ENCODE measurements at places on chromosomes 16 and 17. TPM values are rescaled to one million over a fixed set of nuclear protein-coding genes. Genes with fewer than 3 reads are reported as not detected.

CD300E gene
- not detected for total RNA-seq

GFOD2 gene
- 18.3 TPM for total RNA-seq

ABCC12 gene
- not detected for total RNA-seq

DNA sequence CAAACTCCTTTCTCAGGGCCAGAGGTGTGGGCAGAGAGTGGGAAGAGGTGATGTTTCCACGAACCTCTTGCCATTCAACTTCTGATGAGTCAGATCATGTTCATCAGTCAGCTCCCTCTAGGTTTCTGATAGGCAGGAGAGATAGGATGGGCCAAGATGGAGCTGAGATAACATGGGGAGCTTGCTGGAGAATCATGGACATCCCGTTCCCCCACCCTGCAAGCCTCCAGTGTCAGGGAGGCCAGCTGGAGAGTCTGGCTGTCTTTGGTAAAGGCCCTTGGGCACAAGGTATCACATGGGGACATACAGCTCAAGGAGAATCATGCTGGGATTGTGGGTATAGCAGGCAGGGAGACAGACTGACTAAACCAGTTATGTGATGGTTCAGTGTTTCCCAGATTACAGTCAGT lies 136.0 kb upstream of the IRX3 start:
- DNase-seq = no peak

DNA sequence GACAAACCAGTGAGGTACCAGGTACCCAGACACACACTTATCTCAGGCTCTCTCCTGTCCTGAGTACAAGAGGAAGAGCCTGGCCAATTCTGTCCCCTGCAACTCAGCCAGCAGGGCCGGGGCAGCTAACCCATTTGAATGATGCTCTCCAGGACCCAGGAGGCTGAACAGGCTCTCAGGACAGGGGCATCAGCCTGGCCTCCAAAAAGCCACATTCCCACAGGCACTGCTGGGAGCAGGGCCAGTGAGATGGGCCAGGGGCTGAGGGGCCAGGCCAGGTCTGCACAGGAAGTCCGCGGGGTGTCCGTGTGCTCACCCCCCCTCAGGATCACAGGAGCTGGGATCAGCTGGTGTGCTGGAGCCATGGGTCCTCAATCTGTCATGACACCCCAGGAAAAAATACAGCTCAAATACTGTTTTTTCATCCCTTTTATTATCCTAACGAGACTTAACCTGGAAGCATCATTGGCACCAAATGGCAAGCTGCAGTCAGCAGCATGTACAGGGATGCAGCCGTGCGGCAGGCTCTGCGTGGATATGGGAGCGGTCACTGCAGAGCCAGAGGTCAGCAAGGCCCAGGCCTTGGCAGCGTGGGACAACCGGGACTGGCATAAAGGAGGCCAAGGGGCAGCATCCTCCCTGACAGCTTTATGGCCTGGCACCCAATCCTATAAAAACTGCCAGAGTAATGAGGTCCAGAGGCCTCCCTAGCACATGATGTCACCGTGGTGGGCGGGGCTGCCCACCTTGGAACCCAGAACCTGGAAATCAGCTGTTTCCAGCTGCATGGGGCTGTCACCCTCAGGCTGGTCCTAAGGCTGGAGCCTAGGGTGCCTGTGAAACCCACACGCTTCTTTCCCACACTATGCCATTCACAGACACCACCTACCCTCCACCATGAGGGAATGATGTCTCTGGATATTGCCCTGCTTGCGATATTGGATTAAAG lies 276.7 kb downstream of the C16orf95 start:
- DNase-seq = no peak

DNA sequence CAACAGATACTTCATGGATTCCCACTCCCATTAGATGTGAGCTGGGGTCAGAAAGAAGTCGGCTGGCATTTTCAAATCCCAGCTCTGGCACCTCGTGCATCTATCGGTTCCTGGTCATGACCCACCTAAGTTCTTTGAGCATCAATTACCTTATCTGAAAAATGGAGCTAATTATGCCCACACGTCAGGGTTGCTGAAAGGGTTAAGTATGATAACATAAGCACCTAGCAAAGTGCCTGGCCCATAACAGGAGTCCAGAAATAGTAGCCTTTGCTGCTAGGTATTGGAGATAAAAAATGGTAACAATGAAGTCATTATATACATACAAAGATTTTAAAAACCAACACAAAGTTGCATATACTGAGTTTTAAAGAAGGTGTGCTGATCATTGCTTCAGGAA lies 14.1 kb upstream of the GNA13 start:
- no peak for DNase-seq

GRCh38 chr16:78785218-78785617 lies 685.8 kb downstream of the WWOX start:
- no peak for DNase-seq

GRCh38 chr17:67443931-67444595 lies 67.0 kb downstream of the PITPNC1 start:
- no peak for DNase-seq

GRCh38 chr17:78664476-78665386 lies 87.5 kb upstream of the DNAH17 start:
- DNase-seq = no peak

GRCh38 chr17:70563281-70563820 lies 394.0 kb downstream of the KCNJ2 start:
- DNase-seq = no peak

DNA sequence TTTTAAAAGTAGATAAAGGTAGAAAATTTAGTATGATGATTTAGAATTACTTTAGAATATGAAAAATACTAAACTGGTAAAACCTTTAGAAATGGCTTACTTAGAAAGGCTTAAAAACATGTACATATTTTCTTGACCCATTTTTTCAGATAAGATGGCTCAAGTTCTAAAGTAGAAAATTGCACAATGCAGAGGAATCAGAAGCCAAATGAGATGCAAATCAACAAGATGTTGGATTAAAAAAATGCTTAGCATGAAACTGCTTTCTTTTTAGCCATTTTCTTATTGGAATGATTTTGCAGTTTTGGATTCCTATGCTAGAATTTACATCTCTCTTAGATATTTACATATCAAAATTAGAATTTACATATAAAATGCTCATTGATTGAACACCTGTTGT lies 1.5 kb upstream of the KRTAP3-1 start:
- DNase-seq = no peak

DNA sequence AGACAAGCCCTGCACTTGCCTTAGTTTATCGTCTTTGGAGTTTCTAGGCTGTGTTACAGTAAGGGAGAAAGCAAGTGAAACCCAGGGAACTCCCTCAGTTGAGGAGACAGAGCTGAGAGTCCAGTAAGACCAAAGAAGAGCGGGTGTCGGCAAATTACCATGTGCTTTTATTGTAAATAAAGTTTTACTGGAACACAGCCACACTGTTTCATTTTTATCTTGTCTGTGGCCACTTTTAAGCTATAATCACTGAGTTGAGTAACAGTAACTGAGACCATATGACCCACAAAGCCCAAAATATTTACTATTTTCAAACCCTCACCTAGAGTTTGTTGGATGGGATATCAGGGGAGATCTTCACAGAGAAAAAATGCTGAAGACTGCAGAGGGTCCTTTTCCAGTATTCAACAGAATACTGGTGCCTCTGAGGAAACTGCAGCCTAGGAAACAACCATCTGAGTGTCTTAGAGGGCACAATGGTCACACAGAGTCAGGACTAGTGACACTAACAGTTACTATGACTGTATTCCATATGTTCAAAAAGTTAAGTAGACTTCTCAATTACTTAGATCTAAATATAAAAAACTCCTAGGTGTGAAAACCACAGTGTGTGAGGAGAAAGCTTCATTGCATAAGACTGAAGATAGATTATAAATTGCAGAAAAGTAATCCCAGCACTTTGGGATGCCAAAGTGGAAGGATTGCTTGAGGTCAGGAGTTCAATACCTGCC lies 351.1 kb upstream of the TBX2 start:
- DNase-seq = no peak

All from activated CD4-positive, alpha-beta T cell treated with anti-CD3 and anti-CD28 coated beads, Interleukin-2, amount 10 ng/mL, durations not matched to agents 24 days and 14 days (primary cell).